ENCODE measurements at places on chromosomes 2 and 18.

DNA sequence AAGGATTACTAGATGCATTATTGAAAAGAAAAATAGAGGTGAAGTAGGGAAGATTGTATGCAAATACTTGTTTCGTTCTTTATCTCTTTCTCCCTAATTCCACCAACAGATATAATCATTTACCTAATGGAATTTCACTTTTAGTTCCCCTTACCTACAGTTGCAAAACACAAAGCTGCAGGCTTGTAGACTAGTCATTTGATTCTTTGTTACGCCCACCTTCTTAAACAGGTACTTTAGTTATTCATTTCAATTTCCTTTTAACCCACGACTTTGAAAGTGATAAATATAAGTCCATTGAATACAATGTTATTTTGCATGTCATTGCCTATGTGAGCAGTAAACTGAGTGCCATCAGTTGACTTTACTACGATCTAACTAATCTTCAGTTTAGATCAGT is 3.9 kb upstream of the HRH4 start:
- no peak for DNase-seq

DNA sequence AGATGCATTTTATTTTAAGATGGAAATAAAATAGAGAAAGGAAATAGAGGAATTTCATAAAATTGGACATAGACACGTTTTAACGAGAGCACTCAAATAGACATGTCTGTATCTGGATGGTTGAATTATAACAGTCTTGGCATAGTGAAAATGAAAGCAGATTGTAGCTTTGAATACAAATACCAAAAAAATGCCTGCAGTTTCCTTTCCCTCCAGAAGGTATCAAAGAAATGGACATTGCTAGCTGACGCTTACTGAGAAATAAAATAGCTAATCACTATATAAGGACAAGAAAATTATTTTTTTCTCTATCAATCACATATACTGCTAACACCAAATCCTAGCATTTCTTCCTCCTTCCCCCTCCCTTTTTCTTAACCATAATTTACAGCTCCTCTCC is 11.4 kb upstream of the MAPRE2 start:
- DNase-seq: no peak

DNA sequence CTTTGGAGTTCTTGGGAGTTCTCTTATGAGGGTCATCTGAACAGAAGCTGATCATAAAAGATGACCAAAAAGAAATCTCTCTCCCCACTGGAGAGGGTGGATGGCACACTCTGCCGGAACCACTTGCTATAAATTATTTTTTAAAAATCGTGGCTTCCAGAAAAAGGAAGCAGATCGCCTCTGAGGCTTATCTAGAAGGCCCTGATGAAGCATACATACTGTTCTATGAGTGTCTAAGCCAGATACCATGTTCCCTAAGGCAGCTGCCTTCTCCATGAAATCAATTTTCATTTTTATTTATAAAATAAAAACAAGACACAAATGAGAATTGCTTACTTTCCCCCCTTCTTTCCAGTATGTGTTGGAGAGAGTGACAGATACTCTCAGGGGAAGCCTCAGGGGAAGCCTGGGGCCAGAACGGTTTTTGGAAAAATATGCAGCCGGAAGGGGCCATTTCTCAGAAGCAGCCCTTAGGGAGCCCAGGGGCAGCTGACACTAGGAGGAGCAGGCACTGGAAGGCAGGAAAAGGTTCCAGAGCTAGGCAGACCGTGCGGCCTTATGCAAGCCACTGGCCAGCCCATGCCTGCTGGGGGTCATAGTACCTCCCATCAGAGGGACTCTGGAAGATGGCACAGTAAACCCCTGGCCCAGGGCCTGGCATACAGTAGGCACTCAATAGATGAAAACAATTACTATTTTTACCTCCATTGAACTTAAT is 130.6 kb downstream of the CABLES1 start:
- no peak for DNase-seq

DNA sequence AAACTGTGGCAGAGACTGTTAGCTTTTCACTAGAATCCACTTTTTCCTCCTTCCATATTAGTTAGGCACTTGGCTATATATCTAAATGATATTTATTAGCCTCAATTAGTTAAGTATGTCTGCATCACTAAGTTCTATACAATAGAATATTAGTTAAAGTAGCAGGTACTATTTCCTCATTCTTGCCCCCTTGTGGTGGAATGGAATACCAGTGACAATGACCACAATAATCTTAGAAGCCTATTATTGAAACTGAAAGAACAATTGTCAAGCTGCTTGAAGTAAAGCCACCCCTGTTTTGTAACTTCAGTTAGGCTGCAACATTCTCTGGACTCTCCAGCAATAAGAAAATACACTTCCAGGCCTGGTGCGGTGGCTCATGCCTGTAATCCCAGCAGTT is 476.3 kb upstream of the VWC2L start:
- DNase-seq: no peak

- DNase-seq: no peak
These were observed 300.0 kb downstream of the PDE11A start for GRCh38 chr2:177772529-177772928.

GRCh38 chr2:219207134-219207883 is 727 bp downstream of the ZFAND2B start:
- DNase-seq: no peak

DNA sequence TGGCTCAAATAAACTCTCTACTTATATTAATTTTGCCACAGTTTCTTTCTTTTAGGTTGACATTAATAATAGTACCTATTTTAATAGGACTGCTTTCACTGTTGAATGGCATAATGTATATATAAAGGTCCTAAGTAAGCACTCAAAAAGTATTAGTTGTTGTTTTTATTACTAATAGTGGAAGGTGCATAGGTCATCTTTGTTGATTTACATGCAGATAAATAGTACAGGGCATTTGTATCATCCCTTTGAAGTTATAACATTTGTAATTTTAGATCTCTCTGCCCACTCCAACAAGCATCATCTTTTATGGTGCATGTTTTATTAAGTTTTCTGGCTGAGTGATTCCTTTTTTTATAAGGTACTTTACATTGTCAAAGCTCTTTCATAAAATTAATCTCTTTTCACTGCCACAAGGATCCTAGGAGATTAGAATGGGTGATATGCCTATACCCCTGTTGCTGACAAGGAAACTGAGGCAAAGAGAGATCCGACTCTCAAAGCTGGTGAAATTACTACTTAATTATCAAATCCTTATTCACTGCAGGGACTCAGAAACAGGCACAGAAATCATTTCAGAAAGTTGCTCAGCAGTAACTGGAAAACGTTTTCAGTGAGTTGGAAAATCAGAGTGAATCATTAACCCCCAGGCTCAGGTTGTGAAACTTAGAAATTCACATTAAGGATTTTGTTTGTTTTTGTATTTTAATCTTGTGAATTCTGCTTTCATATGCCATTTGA is 299.6 kb downstream of the AGPS start:
- DNase-seq: no peak

DNA sequence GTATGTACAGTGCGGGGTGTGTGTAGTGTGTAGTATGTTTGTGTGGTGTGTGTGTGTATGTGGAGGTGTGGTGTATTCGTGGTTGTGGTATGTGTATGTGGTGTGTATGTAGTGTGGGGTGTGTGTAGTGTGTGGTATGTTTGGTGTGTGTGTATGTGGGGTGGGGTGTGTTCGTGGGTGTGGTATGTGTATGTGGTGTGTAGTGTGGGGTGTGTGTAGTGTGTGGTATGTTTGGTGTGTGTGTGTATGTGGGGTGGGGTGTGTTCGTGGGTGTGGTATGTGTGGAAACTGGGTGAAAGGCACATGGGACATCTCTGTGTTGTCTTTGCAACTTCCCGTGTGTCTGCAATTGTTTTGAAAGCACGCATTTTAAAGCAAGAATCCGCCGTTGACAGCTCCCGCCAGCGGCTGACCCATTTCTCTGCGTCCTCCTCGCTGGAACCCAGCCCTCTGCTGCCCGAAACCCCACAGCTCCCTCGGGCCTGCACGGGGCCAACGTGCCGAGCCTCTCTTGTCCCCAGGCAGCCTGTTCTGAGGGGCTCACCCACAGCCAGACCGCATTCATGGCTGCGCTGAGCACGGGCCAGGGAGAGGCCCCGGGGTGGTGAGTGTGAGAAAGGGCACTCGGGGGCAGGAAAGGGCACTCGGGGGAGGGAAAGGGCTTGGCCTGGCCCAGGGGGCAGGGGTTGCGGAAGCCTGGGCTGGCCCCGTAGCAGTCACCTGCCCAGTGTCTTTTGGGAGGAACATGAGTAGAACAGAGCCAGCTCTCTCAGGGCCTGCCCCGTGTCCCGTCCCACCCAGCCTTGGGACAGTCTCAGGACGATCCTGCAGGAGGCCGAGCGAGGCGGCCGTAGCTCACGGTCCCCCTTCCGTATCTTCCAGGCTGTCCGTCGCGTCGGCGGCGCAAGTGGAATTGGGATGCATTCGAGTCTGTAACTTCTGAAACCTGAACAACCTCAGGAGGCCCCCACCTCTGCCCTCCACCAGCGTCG is 61.4 kb downstream of the TWIST2 start:
- no peak for DNase-seq

DNA sequence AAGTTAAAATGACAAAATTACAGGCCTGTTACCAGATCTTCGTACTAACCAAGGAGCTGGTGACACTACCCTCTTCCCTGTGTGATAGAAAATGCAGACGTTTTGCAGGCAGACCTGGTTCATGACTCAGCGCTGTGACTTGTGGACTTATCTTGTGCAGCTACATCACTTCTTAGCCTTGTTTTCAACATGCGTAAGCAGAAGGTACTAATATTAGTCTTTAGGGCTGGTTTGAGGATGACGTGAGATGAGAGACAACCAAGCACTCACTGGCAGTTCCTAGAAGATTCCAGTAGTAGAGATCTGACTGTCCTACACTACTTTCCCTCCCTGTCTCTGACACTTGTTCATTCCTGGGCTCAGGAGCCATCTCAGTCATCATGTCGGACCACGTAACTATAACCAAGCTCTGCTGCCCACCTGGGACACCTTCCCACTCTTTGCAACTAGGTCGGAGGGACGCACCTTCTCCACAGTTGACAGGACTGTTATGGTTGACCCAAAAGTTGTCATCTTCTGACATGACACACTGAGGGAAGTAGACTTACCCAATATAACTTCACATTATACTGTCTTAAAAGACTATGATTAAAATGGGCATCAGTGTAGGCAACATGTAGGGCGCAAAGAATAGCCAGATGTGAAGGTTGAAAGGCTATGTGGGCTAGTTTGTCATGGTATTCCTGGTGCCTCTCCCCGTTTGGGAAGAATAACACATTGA is 64.8 kb downstream of the TNFRSF11A start:
- DNase-seq: no peak

- DNase-seq: no peak
These were observed 12.3 kb upstream of the MEP1B start for GRCh38 chr18:32177530-32177929.

DNA sequence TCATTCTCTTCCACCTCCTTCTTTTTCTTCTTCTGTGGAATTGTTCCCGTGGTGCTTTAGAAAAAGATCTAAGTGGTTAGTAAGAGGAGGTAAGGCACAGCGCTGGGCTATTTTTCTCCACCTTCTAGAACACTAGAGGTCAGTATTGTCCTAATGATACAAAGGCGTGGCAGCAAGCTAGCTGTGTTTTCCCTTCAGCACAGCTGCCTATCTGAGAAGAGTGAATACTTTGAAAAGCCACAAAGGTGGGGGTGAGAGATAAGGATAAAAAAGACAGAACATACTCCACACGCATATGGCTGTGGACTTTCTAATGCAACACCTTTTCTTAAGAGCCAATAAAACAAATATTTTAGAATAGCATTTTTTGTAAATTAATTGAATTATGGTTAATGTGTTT is 2.1 kb downstream of the CNTNAP5 start:
- DNase-seq: no peak

GRCh38 chr2:69721022-69721421 is 20.9 kb upstream of the ANXA4 start:
- DNase-seq: no peak

DNA sequence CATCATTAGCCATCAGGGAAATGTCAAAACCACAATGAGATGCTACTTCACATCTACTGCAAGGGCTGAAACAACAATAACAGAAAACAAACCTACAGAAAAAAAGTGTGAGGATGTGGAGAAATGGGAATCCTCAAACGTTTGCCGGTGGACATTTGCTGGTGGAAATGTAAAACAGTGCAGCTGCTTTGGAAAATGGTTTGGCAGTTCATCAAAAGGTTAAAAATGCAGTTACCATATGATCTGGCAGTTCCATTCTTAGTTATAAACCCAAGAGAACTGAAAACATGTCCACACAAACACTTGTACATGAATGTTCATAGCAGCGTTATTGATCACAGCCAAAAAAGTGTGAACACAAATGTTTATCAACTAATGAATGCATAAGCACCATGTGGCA is 44.2 kb downstream of the PROC start:
- no peak for DNase-seq

DNA sequence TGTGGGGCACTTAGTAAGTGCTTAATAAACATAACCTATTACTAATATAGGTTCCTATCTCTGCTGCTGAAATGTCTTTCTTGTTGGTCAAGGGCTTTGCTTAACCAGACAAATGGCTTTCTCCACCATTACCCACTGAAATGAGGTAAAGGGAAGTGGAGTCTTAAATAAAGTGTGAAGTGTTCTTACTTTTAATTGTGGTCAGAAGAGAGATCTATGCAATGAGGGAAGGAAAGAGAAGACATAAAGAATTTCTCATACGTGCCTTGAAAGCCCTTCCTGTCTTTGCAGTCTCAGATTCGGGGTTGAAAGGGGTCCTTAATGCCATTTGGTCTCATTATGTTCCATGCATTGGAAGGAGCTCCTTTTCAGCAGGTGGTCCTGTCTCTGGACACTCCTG is 6.9 kb upstream of the CXCR4 start:
- DNase-seq: no peak

GRCh38 chr2:240300261-240300821 is 135.1 kb upstream of the GPC1 start:
- no peak for DNase-seq

DNA sequence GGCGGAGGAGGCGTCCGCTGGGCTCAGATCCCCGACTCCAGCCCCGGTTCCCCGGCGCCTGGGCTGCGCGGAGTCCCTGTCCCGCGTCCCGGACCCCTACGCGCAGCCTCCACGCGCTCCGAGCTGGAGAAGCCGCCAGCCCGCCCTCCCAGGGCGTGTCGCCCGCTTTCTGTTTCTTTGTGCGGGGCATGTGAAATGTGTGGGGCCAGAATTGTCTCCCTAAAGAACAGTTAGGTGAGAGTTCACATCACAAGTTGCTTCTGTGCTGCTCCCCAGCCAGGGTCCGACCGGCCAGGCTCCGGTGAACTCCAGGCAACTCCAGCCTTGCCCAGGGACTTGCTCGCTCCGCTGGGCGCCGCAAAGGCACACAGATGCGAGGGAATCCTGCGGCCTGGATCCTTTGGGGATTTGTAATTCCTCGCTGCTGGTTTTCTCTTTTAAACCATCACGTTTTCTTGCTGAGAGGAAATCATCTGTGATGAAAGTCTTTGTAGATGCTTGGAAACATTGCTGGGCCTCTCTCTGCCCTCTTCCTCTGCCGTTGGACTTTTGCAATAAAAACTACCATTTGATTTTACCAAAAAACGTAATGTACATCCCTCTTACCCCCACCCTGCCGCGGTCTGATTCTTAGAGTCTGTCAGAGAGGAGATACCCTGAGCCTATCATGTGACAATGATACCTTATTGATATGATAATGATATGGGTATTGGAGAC is 631 bp downstream of the GYPC start:
- DNase-seq: peak; percentile 34

- DNase-seq: no peak
These were observed 29.7 kb upstream of the GPC1 start for GRCh38 chr2:240405684-240406313.
